ENCODE measurements at places on chromosomes 5 and 9.

GRCh38 chr5:85109616-85110015 is 724.9 kb upstream of the EDIL3 start:
- DNase-seq = no peak

GRCh38 chr5:154756868-154757813 is 2.0 kb downstream of the LARP1 start:
- DNase-seq = peak; percentile 63

- DNase-seq = peak; percentile 19
Observed at GRCh38 chr9:7980691-7981289, 181.2 kb upstream of the DMAC1 start.

GRCh38 chr9:70160686-70161600 is 97.8 kb upstream of the SMC5 start:
- no peak for DNase-seq

GRCh38 chr5:1724822-1725602 is 74.6 kb downstream of the MRPL36 start:
- peak; percentile 26 for DNase-seq

DNA sequence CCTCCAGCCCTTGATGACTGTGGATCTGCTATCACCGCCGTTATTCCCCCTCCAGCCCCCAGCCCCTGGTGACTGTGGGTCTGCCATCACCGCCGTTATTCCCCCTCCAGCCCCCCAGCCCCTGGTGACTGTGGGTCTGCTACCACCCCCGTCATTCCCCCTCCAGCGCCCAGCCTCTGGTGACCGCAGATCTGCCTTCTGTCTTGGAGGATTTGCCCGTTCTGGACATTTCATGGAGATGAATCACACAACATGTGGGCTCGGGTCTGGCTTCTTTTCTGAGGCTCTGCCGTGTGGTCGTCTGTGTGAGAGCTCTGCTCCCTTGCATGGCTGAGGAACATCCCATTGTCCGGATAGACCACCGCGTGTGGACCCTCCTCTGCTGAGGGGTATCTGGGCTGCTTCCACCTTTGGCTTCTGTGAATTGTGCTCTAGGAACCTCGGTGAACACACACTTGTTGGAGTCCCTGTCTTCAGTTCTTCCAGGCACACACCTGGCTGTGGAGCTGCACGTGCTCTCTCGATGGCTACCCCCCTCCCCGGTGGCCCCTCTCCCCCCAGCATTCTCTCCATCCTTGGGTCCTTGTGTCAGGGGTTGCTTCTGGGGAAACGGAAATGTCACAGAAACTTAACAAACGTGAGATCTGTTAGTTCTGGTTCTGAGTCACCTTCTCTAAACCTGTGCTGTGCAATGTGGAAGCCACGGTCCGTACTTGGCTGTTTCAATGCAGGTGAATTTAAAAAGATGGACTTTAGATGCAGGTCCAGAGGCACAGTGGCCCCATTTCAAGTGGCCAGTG is 105.3 kb upstream of the COL5A1 start:
- DNase-seq = no peak

GRCh38 chr9:79134654-79135053 is 437.1 kb upstream of the TLE4 start:
- peak; percentile 46 for DNase-seq

DNA sequence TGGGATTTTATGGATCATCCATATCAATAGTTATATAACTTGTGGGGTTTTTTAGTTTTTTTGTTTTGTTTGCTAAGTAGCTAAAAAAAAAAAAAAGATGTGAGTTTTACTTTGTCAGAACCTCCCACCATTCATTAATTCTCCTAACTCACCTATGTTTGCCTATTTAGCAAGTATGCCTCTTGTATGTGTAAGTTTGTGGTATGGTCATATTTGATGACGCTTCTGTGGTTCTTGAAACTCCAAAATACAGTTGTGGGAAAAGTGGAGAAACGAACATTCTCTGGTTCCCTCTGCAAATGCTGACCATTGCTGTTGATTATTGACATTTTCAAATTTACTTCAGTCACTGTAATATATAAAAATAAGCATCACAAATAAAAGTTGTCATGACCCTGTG is 75.7 kb downstream of the PBX3 start:
- DNase-seq = no peak

GRCh38 chr9:85521371-85522197 is 220.2 kb downstream of the AGTPBP1 start:
- DNase-seq = no peak

- DNase-seq = no peak
Observed at GRCh38 chr9:78407636-78408312, 110.8 kb downstream of the PSAT1 start.

GRCh38 chr5:1448511-1449011 is 3.3 kb upstream of the SLC6A3 start:
- DNase-seq = peak; percentile 8

DNA sequence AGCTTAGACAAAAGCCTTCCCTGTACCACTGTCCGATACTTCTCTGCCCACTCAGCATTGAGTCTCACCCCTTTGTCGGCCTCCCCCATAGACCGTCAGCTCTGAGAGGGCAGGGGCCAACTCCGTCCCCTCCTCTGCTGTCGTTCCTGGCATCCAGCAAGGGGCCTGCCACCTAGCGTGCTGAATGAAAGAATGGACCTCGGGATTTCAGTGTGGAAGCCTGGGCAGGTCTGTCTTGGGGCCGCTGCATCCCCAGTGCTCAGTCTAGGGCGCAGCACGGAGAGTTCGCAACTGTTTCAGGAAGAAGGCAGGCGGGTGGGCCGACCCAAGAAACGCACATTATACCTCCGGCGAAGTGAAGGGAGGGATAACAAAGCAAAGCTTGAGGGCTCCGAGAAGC is 1.5 kb upstream of the TOR1B start:
- DNase-seq = no peak

DNA sequence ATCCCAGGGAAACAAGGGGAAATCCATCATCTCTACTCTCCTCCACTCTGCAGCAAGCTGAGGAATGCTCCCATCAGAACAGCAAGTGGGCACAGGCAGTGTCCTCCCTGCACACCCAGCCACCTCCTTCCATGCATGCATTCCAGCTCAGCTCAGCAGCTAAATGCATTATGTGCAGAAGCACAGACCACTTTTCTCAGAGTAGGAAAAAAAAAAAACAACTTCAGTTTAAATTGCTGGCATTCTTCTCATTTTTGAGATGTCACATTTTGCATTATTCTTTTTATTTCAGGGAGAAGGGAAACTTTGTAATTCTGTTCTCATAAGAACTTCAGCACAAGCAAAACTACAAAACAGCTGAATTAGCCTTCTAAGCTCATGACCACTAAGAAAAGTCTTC is 312.2 kb downstream of the SEMA5A start:
- DNase-seq = no peak

- DNase-seq = peak; percentile 45
Observed at GRCh38 chr9:70257991-70258691, 637 bp upstream of the SMC5 start.

- DNase-seq = no peak
Observed at GRCh38 chr9:135971892-135972291, 10.7 kb upstream of the UBAC1 start.

- peak; percentile 56 for DNase-seq
Observed at GRCh38 chr9:32968101-32969011, 33.1 kb downstream of the APTX start.

DNA sequence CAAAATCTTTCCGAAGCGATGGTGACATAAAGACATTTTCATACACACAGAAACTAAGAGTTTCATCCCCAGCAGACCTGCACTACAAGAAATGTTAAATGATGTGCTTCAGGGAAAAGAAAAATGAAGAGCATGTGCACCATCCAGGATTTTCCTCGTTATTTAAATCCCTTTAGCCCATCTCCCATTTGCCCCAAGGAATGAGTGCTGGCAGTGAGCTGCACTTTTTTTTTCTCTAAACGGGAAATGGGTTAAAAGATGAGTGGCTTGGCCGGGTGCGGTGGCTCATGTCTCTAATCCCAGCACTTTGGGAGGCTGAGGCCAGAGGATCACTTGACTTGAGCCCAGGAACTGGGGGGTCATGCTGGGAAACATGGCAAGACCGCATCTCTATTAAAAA is 6.8 kb upstream of the LRRC14B start:
- DNase-seq = no peak

DNA sequence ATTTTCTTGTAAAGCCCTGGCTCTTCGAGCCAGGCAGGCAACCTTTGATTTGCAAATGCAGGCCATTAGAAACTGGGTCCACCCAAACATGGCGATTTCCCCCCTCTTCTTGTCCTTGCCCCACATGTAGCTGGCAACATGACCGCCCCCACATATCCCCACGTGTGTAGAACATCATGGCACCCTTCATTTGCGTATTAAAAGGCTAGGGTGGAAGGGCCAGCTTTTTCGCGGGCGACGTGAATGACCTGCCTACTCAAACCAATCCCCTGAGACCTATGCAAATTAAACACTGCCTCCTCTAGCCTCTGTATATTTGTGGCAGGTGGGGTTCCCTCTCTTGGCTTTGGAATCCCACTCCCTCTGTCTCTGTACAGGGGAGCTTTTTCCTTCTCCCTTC is 107.0 kb upstream of the CLINT1 start:
- DNase-seq = no peak

DNA sequence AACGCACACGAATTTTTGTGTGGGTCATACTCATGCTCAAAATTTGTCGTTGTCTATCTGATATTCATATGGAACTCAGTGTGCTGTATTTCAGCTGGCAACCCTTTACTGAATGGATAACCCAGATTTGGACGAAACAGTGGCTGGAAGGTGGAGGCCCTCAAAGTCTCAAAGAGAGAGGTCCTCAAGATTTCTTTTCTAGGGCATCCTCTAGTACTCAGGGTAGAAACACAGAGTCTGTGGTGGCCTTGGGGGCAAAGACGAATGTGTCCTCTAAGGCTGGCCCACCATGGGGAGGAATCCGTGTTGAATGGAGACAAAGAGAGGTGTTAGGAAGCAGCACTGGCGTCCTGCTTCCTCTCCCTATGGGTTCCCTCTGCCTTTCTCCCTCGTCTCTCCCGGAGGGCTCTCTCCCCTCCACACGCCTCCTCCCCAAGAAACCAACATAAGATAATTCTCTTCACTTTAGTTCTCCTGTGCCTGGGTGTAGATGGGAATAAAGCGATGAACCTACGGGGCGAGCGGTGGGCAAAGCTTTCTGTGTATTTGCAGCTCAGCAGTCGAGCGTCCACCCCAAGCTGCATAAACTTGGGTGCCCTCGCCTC is 333.7 kb downstream of the CWC27 start:
- peak; percentile 23 for DNase-seq

DNA sequence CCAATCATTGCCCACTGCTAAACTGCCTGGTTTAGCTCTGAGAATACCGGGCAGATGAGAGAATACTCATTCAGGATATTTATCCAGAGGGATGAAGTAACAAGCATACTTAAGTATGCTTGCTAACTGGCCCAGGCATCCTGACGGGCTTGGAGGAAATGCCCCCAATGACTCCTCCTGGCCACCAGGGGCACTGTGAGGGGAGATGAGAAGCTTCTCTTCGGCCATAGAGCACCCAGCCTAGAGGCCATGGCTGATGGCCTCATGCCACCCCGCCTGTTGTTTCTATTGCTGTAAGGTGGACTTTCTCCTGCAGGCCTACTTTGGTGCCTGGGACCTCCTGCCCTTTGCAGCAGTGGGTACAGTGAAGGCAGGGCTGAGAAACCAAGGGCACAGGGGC is 134.5 kb upstream of the FSTL4 start:
- peak; percentile 40 for DNase-seq

DNA sequence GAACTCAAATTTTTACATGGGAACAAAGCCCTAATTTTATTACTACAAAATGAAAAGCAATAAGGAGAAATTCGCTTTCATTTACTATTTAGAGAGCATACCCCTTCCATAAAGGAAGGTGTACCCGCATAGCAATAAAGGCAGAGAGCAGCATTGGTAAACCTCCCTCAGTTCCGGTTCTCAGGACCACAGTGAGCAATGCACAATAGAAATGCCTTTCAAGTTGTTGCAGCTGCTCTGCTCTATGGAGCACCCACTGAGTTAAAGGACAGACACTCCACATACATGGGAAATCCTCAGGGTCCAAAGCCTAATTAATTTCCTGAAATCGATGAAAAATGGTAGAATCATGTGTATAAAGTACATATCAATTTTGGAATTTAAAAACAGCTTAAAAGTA is 89.9 kb upstream of the MPDZ start:
- DNase-seq = no peak

GRCh38 chr5:31362529-31362900 is 169.0 kb downstream of the CDH6 start:
- DNase-seq = no peak

- peak; percentile 52 for DNase-seq
Observed at GRCh38 chr9:123081824-123082223, 48.4 kb downstream of the GPR21 start.
